Memory B cell (primary cell): ENCODE measurements at places on chromosomes 5 and 9.
A peak's percentile ranks its signal among the peaks of the same experiment; 100 is the strongest.

DNA sequence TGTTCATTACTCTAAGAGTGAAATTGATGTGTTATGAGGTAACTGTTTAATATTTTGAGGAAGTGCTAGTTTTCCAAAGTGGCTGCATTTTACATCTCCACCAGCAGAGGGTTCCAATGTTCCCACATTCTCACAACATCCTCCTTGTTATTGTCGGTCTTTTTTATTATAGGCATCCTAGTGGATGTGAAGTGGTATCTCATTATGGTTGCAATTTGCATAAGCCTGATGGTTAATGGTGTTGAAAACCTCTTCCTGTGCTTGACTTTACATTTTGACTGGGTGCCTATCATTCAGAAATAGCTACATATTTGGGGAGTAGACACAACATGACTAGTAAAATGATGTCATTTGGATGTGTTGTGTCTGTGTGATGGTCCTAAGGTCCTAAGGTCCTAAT lies 143.6 kb downstream of the MRPS30 start:
- no peak for DNase-seq
- H3K4me1 ChIP-seq, result peaks cover 2% of the 10 kb centered on the region

DNA sequence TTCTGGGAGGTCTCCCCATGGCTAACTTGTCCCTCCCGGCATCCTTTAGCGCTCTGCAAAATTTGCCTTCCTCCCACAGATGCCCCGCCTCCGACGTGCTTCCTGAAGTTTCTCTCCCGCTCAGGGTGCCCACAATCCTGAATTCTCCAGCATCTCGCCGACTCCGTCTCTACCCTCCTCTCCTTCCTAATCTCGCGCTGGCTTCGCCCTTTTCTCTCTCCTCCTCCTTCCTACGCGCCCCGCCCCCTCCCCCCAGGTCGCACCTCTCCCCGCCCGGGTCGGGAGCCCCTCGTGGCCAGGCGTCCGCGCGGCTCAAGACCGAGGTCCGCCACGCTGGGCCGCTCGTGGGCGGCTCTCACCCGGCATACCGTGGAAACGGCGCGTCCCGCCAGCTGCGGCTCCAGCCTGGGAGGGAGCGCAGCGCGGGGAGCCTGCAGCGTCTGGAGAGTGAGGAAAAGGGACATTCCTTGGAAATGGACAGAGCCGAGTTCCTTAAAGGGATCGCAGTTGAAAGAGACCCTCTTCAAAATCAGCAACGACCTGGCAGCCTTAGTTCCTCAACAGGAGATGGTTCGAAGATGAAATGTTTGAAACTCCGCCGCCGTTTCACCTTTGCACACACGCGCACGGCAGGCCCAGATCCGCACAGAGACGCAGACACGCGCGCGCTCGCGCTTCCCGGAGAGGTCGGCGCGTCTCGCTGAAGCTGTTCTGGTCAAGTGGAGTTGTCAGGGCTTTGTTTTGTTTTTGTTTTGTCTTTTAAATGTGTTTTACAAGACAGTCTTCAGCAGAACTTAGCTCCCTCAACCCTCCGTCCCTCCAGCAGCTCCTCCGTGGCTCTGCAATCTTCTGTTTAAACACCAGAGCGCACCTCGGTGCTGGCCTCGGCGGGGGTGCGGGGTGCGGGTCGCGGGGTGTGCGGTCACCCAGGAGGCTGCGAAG lies 5.0 kb upstream of the IRX2 start:
- H3K27me3 ChIP-seq, result peaks cover 10% of the 10 kb centered on the region
- H3K4me1 ChIP-seq, result peaks cover 3% of the 10 kb centered on the region
- DNase-seq, result no peak
- no peak overlapping the region for H3K27ac ChIP-seq
- H3K36me3 ChIP-seq, result peaks cover 2% of the 10 kb centered on the region

GRCh38 chr5:147145328-147145727 lies 89.5 kb upstream of the STK32A start:
- DNase-seq, result no peak
- no peaks in the 10 kb centered on the region for H3K27me3 ChIP-seq
- no peak overlapping the region for H3K27ac ChIP-seq
- H3K36me3 ChIP-seq, result no peaks in the 10 kb centered on the region

- H3K36me3 ChIP-seq, result peaks cover 3% of the 10 kb centered on the region
- DNase-seq, result no peak
- peaks cover 22% of the 10 kb centered on the region for H3K27me3 ChIP-seq
- H3K4me1 ChIP-seq, result peaks cover 6% of the 10 kb centered on the region
- H3K27ac ChIP-seq, result no peak overlapping the region
- peak overlapping the region; percentile 83 for H3K4me3 ChIP-seq
Observed at GRCh38 chr5:54882841-54883240, 102.6 kb downstream of the ESM1 start.

- H3K4me1 ChIP-seq, result peaks cover 16% of the 10 kb centered on the region
- no peak overlapping the region for H3K4me3 ChIP-seq
- peak overlapping the region; percentile 66 for H3K27ac ChIP-seq
- no peak for DNase-seq
- no peaks in the 10 kb centered on the region for H3K36me3 ChIP-seq
Observed at GRCh38 chr5:160485364-160485969, 63.8 kb downstream of the PTTG1 start.
